HS-27A (cell line): ENCODE measurements at places on chromosomes 2 and 18.

DNA sequence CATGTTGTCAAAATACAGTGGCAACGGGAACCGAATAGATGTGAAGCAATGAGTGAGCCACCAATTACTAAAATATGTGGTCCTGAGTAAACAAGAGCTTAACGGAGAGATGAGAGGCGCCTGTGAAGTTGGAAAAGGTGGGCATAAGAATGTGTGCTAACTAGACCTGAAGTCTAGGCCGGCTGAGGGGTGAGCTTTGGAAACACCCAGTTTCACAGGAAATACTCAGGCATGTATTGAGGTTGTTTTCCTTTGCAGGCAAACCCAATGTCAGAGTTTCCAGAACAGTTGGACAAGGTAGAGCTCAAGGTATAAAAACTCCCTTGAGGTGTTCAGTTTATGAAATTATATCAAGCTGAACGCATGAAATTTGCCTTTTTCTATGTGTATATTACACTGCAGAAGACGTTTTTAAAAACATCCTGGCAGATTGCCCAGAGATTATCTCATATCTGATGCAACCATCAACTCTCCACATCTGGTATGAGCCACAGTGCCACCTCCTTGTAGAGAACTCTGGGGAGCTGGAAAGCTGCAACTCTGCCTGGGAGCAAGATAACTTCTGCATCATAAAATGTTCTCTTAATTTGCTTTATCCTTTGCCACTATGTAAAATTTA lies 3.9 kb upstream of the WDSUB1 start:
- DNase-seq = no peak

DNA sequence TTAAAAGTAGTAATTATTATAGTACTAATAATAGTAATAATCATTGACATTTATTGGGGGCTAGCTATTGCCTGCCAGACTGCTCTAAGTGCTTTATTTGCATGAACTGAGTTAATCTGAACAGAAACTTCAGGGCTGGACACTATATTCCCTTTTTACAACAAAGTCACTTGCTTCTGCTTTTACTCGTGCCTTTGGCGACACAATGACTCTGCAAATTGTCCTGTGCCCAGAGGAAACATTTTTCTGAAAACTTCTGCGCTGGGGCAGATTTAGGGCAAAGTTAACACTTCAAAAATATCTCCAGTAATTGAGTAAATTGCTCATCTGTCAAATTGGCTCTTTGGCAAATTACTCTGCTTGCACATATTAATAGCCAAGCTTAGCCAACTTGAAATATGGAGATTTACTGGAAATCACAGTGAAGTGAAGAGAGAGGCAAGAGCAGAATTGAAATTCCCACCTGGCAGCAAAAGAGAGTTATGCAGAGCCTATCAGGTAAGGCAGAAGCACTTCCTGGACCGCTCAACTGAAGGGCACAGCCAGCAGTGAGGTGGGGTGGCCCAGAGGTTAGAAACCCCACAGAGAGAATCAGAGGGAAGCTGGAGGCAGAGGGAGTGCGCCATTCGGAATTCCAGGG lies 36.3 kb downstream of the BMP10 start:
- DNase-seq = no peak

GRCh38 chr2:166375195-166375735 lies 479 bp downstream of the SCN9A start:
- no peak for DNase-seq

DNA sequence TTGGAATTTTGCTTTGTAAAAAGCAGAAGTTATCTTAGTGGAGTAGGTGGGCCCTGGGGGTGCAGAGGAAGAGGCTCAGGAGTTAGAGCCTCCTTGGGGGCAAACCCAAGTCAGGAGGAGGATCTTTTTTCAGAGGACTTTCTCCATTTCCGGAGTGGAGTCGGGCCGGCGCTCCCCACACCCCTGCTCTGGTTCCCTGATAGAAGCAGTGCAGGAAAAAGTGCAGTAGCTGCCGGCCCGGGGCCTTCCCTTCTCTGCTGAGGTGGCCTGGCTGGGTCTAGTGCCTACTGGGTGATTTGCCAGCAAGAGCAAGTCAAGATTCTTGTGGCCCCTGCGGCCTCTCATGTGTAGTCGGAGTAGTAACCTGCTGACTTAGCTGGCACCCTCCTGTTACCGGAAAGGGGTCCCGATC lies 124.2 kb upstream of the HS6ST1 start:
- no peak for DNase-seq

DNA sequence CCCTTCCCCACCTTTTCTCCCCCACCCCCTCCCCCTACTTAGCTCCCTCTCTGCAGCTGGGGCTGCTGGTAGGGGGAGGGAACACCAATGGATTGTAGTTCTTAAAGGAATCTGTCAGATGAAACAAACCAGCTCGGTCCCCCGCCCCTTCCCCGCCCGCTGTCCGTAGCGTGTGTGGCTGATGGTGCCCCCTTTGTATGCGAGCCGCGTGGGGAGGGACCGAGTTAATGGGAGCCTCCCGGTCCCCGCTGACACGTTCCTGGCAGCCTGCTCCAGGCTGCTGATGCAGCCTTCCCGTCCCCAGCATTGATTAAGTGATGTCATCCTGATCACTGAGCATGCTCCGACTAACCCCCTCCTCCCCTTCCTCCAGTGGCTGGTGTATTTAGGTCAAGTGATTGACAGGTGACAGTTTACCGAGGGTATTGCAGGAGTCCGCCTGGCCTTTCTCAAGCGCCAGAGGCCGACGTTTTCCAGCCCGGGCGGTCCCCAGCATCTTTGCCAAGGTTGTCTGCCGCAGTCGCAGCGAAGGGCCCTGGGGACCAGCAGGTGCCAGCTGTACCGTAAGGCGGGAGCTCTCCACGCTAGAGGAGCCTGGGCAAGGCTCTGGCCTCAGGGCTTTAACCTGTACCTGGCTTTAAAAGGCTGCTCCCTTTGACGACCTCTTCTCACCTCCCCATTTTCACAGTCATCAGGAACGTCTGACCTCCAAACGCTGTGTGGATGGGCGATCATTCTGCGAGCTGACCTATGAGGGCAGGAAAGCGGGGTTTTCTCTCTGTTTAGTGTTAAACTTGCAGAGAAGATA lies 1.8 kb downstream of the KIF5C start:
- no peak for DNase-seq

GRCh38 chr18:66156946-66157687 lies 406.3 kb downstream of the CDH7 start:
- DNase-seq = no peak

- no peak for DNase-seq
Measured at GRCh38 chr2:9423922-9424272, 443 bp downstream of the CPSF3 start.

DNA sequence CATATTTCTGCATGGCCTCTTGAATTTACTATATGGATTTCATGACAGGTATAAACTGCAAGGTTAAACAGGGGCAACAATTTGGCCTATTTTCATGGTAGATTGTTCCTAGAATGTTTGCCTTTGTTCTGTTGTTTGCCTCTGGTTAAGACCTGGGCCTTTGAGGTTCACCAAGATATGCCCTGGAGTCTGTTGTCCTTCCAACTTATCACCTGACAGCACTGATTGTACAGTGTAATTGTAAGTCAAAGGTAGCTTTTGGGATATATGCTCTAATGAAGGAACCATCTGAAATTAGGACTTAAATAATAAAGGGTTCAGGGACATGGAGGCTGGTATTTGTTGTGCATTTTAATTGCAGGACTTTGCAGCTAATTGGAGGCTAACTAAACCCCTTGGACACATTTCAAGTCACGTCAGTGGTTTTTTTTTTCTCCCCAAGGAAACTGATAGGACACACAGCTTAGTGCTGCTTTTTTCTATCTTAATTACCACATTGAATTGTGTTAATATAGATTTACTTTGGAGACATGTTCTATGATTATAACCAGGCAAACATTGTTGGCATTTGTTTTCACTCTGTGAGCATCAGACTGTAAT lies 771.2 kb upstream of the LINC00305 start:
- DNase-seq = no peak

GRCh38 chr18:43931439-43931838 lies 654.1 kb upstream of the SYT4 start:
- DNase-seq = no peak

- no peak for DNase-seq
Measured at GRCh38 chr2:83782122-83782521, 677.0 kb downstream of the SUCLG1 start.

DNA sequence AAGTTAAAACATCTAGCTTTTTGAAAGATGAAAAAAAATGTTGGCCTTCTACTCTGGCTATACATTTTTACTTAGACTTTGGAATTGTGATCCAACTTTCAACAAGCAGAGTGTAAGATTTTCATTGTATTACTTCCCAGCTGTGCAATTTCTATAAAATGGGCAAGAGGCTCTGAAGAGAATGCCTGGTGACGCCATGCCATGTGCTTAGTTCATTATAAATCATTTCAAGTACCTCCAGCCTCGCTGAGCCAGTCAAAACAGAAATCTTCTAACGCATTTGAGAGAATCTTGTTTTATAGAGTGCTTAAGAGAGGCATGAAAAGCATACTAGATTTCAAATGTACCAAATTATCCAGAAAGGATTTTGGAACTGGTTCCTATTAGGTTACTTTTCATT lies 10.1 kb upstream of the STK17B start:
- DNase-seq = no peak

- DNase-seq = no peak
Measured at GRCh38 chr2:68837861-68838341, 33.3 kb downstream of the BMP10 start.

- no peak for DNase-seq
Measured at GRCh38 chr2:188620916-188621315, 329.2 kb downstream of the GULP1 start.

DNA sequence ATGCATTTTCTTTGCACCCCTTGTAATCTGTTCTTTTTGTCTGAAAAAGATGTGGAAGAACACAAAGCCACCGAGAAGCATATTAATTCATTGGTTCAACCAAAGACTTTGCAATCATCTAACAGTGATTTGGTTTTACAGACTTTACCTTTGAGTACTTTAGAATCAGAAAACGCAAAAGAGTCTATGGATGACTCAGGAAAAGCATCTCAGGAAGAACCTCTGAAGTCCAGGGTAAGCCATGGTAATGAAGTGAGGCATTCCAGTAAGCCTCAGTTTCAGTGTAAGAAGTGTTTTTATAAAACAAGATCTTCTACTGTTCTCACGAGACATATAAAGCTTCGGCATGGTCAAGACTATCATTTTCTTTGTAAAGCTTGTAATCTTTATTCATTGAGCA lies 35.2 kb downstream of the ZNF407 start:
- no peak for DNase-seq

DNA sequence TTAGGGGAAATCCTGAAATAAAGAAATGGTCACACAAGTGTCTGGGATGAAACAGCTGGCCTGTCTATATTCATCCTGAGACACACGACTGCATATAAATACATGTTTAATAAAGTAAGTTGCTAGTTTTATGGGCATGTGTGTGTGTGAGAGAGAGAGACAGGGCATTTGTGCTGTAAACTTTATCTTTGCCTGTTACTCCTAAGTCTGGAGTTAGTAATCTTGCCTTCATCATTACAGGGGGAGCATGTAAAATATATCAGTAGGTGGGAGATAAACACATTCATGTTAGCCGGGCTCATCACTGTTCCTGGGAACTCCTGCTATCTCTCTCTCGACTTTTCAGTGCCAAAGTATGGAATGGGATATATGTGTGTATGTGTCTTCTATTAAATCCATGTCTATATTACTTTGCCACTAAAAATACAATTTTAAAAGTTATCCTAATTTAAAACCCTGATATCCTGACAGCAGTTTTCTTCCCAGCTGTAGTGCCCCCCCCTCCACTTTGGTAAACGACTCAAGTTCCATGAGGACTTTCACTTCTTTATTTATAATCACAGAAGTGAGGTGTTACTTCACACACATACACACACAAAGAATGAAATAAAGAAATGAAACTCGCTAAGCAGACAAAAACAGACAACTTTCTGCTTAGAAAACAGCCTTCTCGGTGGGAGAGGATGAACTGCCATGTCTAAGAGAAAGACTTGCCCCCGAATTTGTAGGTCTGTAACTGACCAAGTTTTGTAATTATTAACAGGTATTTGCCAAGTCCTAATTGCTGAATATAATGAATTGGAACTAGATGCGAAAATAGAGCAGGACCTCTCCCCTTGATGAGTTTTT lies 947 bp downstream of the ZEB2 start:
- no peak for DNase-seq

DNA sequence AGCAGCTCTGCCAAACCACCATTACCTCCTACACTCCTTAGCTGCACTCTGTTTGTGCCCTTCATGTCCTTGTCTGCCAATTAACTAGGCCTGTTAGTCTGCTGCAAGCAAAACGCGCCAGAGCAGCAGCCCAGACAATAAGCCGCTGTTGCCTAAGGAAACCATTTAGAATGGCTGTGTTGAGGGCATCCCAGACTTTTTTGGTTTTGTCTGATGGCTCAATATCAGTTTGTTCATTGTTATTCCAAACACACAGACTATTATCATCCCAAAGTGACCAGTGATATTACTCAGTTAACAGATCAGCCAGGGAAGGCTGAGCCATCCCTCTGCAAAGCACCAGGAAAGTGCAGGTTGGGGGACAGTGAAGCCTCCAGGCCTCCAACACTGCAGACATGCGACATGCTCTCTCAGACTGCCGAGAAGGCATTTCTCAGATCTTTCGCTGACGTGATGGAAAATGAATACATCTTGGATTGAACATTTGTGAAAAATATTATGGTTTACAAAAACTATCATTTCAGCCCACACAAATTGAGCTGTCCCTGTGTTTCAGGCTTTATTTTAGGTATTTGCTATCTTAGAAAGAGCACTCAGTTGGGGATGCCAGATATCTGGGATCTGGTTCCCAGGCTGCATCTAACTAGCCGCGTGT lies 182.0 kb upstream of the HNRNPA3 start:
- DNase-seq = no peak

- DNase-seq = no peak
Measured at GRCh38 chr18:50879302-50880118, 592 bp downstream of the ME2 start.

GRCh38 chr2:109292386-109292785 lies 163.4 kb downstream of the SH3RF3 start:
- DNase-seq = no peak

- DNase-seq = no peak
Measured at GRCh38 chr2:223797037-223797436, 40.3 kb downstream of the AP1S3 start.

DNA sequence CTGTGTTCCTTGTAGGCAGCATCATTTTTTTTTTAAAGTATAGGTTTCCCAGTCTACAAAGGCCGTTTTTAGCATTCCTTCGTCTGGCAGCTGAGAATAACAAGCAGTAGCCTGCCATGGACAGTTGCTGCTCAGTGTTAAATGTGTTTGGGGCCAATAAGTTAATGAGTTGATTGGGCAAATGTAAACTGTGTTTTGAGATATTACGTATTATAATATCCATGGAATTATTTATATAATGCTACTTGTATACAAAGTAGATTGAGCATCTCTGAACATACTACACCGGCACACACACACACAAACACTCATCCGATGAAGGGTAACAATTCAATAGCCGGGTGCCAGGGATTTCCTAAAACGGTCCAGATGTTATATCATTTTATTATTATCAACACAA lies 97.2 kb downstream of the IRS1 start:
- no peak for DNase-seq

DNA sequence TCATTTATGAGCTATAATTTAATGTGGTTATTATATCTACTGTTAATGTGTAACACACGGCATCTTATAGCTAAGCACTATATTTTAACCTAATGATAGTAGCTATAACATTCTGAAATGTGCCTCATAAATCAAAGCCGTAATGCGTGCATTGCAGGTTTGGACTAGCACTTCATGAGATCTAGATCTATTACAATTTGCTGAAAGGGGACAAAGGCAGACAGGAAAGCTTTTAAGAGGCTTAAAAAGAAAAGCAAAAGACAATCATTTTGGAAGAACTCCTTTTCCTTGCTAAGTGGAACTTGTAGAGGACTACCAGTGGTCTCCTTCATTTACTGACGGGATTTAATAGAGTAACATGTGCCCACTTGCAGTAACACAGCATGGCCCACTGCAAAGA lies 213.1 kb downstream of the NBAS start:
- DNase-seq = no peak
